ENCODE measurements at places on chromosomes 1 and 21.

- DNase-seq: no peak
Observed at GRCh38 chr1:38123356-38124135, 77.0 kb upstream of the POU3F1 start.

GRCh38 chr1:64572222-64572900 lies 102.4 kb downstream of the CACHD1 start:
- no peak for DNase-seq

DNA sequence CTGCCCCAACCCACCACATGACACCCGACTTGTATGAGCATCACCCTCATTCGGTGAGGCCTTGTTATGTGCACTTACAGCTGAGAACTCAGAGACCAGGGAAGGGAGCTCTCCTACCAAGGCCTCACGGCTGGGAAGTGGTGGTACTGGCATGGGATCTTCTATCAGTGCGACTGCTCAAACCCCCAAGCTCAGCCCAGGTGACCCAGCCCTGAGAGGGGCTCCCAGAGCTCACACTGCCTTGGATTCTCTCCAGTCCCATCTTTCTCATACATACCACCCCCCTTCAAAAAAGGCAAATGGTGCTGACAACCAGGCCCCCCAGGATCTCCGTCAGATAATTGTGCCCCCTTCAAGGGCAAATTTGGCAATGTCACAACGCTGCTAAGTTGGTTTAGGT lies 777 bp upstream of the PLA2G2F start:
- DNase-seq: no peak

- DNase-seq: no peak
Observed at GRCh38 chr1:246153796-246154212, 353.3 kb downstream of the SMYD3 start.

GRCh38 chr1:230084408-230085177 lies 17.6 kb downstream of the GALNT2 start:
- DNase-seq: no peak

- DNase-seq: no peak
Observed at GRCh38 chr1:154406886-154407197, 1.7 kb downstream of the IL6R start.

DNA sequence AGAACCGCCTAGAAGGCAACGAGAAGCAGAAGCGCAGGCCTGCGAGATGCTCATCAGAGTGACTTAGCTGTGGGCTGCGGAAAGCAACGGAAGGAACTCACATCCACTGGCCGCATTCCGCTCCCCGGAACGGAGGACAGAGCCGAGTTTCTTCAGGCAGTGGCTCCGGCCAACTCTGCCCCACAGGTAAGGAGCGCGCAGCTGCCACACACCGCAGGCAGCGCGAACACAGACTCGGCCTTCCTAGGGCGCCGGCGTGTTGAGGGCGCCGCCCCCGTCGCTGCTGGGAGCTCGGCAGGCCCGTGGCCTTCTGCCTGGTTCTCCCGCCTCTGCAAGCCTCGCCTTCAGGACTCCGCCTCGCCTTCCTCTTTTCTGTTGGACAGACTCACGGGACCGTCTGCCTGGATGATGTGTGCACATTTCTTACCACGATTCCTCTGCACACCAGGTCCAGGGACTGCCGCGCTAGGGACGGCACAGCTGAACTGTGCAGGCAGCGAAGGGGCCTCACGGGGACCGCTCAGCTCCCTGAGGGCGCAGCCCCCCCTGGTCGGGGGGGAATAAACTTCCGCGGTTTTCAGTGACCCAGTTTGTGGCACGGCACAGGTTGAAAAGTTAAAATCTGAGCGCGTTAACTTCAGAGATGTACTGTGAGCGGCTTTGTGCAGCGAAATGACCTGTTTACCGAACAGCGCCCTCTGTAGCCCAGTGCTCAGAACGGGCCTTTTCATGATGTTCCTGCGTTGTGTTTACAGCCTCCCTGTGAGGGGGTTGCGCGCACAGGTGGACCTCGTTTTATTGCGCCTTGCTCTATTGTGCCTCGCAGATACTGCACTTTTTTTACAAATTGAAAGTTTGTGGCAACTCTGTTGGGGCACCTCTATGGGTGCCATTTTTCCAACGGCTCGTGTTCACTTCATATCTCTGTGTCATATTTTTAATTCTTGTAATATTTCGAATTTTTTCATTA lies 15.8 kb downstream of the TCP10L start:
- peak; percentile 58 for DNase-seq

DNA sequence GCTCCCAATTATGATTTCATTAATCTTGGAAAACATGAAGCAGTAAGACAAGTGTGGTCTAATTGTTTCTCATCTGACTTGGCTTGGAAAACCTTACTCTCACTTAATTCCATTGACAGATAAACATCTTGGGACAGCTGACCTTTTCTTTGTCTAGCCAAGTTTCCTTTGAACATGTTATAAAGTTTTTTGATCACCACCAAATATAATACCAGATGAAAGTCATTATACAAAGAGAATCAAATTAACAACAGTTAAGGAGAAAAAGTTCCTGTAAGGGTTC lies 50.2 kb downstream of the ALG14 start:
- DNase-seq: no peak

DNA sequence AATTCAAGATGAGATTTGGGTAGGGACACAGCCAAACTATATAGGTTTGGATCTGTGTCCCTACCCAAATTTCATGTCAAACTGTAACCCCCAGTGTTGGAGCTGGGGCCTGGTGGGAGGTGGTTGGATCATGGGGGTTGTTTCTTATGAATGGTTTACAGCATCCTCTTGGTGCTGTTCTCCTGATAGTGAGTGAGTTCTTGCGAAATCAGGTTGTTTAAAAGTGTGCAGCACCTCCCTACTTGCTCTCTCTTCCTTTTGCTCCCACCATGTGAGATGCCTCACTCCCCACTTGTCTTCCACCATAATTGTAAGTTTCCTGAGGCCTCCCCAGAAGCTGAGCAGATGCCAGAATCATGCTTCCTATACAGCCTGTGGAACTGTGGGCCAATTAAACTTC lies 17.3 kb downstream of the ODF2L start:
- DNase-seq: no peak

- DNase-seq: no peak
Observed at GRCh38 chr1:62295921-62296491, 23.2 kb downstream of the KANK4 start.

All from naive B cell (primary cell).